CD4-positive, alpha-beta T cell treated with Interleukin-1 beta for 1 hour (primary cell): ENCODE measurements at places on chromosomes 12 and 14.

DNA sequence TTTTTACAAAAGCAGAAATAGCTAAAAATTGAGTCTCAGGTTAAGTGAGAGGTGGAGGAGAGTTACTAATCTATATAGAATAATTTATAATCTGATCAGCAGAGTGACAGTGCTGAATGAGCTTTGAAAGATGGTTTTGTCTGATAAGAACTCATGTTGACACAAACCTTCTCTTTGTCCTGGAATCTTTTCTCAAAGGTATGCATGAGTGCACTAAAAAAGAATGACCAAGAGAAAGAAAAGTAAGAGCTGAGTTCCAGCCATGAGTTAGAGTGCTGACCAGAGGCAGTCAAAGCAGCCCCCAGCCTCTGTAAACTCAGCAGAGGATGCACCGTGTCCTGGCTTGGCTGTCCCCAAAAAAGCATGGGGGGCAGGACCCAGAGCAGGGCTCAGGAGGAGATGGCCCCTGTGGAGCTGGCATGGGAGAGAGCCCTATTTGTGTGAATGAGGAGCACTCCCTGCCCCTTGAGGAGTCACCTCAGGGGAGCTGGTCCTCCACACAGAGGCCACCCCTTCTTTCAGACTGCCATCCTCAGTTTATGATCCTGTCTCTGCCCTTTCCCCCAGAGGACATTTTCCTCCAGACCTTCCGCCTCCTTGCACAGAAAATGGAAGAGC, 129.8 kb downstream of the SEC23A start:
- DNase-seq: no peak

DNA sequence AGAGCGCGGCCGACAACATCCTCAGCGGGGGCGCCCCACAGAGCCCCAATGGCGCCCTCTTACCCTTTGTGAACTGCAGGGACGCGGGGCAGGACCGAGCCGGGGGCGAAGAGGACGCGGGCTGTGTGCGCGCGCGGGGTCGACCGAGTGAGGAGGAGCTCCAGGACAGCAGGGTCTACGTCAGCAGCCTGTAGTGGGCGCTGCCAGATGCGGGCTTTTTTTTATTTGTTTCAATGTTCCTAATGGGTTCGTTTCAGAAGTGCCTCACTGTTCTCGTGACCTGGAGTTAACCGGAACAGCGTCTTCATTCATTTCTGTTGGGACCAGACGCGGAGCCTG, 103.8 kb upstream of the FKBP4 start:
- DNase-seq: peak; percentile 71

GRCh38 chr12:81758421-81759189, 545 bp downstream of the PPFIA2 start:
- no peak for DNase-seq

DNA sequence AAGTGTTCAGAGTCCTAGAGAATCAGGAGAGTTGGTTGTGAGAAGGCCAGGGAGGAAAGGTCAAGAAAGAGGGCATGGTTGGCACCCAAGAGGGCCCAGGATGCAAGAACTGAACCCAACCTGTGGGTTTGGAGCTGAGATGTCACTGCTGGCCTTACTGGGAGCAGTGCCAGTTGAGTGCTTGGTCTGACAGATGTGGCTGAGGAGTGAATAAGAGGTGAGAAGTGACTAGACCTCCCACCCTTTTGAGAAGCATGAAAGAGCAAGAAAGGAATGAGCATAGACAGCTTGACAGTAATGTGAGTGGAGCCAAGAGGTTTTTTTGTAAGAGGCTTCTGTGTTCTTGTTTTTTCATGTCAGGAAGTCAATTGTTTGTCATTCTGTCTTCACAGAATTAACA, 95.3 kb downstream of the FGD4 start:
- DNase-seq: no peak

DNA sequence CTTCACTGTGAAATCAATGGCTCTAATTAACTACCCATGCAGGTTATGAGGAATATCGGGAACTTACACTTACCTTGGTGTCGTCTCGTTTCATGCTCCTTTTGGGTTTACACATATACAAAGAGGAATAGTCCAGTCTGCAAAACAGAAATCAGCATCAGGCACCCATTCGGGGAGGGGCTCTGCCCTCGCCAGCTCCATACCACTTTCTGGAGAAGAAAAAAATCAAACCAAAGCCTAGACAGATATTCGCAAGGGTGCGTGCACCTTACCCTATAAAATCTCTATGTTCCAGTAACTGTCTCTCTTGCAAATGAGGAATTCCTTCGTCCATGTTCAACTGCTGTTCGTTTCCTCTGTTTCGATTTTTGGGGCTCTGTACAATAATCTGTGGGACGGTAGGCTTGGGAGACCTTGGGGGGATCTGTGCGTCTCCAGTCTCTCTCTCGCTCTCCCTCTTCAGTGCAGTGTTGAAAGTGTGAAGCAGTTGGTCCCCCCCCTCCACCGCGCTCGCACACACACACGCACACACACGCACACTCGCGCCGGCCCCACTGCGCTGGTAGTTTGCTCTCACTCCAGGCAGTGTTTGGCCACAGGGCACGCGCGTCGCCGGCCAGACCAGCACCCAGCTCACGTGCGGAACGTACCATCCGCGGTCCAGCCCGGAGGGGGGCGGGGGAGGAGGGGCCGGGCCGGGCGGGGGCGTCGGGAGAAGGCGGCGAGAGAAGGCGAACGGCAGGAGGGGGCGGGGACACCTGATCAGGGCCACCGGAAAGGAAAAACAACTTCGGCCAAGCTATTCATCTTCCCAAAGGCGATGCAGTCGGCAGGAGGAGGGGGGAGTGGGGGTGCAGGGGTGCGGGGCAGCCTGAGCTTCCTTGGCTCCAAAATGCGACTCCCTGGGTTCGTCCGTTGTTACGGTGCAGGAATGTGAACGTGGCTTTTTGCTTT, at the start of gene BHLHE41:
Gene BHLHE41 (minus strand): TSS at position 592 of the 954 bp plus-strand sequence. CDS start 258 bp downstream, at position 334.
- peak; percentile 45 for DNase-seq

DNA sequence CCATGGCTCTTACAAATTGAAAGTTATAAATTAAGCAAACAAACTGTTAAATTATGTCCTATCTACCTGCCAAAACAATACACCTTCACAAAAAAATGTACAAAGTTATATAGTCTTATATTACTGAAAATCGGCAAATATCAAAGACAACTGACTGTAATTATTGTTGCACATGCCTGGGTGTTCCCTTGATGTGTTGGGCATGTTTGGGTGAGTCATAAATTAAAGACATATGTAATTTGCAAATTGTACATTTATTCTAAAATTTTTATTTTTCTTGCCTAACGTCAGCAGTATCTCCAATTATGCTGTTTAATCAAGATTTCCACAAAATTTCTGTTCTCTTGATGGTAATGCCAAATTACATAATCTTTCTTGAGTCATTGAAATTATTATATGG, 22.0 kb upstream of the SEL1L start:
- DNase-seq: no peak

- no peak for DNase-seq
Measured at GRCh38 chr12:129305851-129306250, 452.6 kb downstream of the GLT1D1 start.

DNA sequence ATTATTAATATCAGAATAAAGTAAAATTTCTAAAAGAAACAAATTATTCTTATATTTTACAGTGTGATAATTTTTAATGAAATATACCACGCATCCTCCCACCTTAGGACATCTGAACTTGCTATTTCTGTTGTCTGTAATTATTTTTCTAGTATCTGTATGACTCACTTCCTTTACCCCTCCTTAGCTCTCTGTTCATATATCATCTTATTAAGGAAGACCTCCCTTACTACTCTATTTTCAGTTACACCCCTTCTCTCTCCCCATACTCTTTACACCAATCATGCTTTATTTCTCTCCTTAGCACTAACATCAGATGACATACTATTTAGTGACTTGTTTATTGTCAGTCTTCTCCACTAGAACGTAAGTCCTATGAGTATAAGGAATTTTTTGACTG, 34.2 kb upstream of the C12orf50 start:
- no peak for DNase-seq

DNA sequence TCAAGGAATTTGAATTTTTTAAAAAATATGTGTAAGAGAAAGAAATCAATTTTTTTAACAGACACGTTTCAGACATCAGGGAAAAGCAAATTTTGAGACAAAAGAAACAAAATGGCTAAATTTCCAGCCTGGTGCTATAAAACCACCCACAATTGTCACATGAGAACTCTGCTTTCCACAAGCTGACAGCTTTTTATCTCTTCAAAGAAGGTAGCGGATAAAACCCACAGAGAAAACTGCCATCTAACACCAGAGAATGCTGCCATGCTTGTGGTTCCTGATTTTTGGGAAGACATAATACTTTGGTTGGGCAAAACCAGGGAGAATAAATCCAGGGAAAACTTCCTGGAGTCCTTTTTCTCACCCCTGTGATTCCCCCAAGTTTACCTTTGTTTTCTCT, 10.3 kb upstream of the ITPR2 start:
- DNase-seq: no peak
